ENCODE measurements at places on chromosomes 13 and 19. TPM values are rescaled to one million over a fixed set of nuclear protein-coding genes. Genes with fewer than 3 reads are reported as not detected.

The PALM3 gene
- total RNA-seq: not detected

The FREM2 gene
- 0.24 TPM for total RNA-seq

The KASH5 gene
- total RNA-seq: not detected

The SLC25A42 gene
- total RNA-seq: 1.4 TPM

The IGFL4 gene
- not detected for total RNA-seq

The NCAN gene
- total RNA-seq: not detected

The ZNF284 gene
- 2.3 TPM for total RNA-seq

The PRR19 gene
- under 0.01 TPM for total RNA-seq

The CRLF1 gene
- 0.21 TPM for total RNA-seq

The SLC10A2 gene
- not detected for total RNA-seq

The NCR1 gene
- total RNA-seq: not detected

The DCT gene
- not detected for total RNA-seq

The SELENOV gene
- not detected for total RNA-seq

The KIR2DL3 gene
- not detected for total RNA-seq

The PRX gene
- 1.9 TPM for total RNA-seq

The SHD gene
- total RNA-seq: not detected

The PSG2 gene
- total RNA-seq: not detected

The ZNF880 gene
- total RNA-seq: 25.4 TPM

The LSR gene
- 45.0 TPM for total RNA-seq

The FGF9 gene
- total RNA-seq: under 0.01 TPM

The IGFL2 gene
- 0.48 TPM for total RNA-seq

The DOHH gene
- 16.2 TPM for total RNA-seq

The ZNF320 gene
- total RNA-seq: 17.1 TPM

The EXOC3L2 gene
- 0.24 TPM for total RNA-seq

The GPR12 gene
- total RNA-seq: not detected

The POU2F2 gene
- total RNA-seq: 0.21 TPM

The SPPL2B gene
- total RNA-seq: 12.4 TPM

The TNFSF11 gene
- not detected for total RNA-seq

The GJA3 gene
- 0.21 TPM for total RNA-seq

The C19orf12 gene
- 21.0 TPM for total RNA-seq

The APOC1 gene
- total RNA-seq: 4.3 TPM

The LSM7 gene
- total RNA-seq: 157 TPM

The RDH8 gene
- total RNA-seq: not detected

The FGF21 gene
- total RNA-seq: not detected

The SPACA4 gene
- 0.21 TPM for total RNA-seq

The CEACAM4 gene
- not detected for total RNA-seq

Data from tracheal epithelial cell (primary cell).